Foreskin fibroblast (primary cell): ENCODE measurements at places on chromosomes 2 and 18.

DNA sequence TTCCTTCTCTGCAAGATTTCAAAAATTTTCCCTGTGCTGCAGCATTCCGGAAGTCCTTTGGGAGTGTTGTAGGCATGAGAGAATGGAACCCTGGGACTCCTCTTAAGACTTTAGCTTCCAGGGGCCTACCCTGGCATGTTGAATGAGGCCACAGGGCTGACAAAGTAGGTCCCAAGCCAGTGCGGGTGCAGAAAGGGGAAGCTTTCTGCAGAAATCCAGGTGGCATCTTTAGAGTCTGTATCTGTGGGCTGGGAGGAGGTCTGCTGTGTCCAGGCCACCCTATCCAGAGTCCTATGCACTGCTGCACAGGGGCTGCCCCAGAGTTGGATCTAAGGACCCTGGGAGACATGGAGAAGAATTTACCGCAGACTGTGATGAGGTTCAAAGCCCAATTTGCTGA lies 1.9 kb upstream of the SIX2 start:
- no peak for DNase-seq

- no peak for DNase-seq
These were observed 479.9 kb upstream of the FANCL start for GRCh38 chr2:58720770-58721697.

- DNase-seq: no peak
These were observed 49.3 kb downstream of the SP110 start for GRCh38 chr2:230170532-230170931.

GRCh38 chr2:198873503-198874471 lies 584.0 kb downstream of the SATB2 start:
- peak; percentile 56 for DNase-seq

- no peak for DNase-seq
These were observed 24.6 kb downstream of the TANC1 start for GRCh38 chr2:158993030-158993429.

DNA sequence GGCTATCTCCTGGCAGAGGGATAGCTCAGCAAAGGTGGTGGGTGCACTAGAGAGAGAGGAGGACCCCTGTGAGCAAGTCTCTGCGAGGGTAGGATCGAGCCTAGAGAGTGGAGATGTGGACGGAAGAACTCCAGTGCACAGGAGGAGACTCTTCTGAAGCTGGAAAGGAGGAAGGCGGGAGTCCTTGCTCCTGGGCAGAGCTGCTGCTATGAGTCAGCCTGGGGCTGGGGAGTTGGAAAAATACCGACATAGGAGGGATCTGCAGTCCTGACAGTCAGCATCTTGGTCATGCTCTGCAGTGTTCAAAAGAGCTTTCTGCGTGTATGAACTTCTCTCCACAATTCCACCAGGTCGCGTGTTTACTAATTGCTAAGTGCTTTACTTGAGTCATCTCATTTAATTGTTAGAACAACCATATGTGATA lies 233.8 kb downstream of the LDLRAD4 start:
- DNase-seq: peak; percentile 12

DNA sequence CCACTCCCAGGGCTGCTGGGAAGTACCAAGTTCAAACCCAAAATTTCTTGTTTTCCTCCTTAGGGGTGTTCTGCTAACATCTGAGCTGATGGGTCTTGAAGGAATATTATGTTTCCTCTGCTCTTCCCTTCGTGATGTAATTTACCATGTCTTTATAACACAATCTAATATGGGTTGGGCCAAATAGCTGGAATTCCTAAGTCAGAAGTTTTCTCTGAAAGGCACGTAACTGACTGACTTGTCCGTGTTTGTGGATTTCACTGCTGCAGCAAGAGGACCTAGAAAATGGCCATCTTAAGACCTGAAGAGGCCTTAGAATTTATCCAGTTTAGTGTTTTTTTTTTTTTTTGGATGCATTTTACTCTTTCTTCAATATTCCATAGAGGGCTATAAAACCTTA lies 256.7 kb downstream of the DCDC2C start:
- DNase-seq: no peak

- no peak for DNase-seq
These were observed 418.3 kb upstream of the SPHKAP start for GRCh38 chr2:228599781-228600180.

DNA sequence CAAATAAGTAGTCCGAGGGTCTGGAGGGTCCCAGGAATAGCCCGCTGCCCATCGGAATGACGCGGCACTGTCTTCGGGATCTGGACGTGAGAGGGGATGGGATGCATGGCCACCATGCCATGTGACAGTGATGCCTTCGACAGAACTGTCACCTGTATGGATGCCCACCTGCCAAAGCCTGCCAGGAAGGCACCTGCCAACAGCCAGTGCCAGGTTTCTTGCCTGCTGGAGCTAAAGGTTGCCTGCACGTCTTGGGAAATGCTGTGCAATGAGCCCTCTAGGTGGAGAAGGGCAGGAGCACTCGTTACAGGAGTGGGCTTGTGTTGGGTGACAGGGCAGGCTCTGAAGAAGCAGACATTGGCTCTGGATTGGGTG lies 20.5 kb downstream of the GPR35 start:
- no peak for DNase-seq

DNA sequence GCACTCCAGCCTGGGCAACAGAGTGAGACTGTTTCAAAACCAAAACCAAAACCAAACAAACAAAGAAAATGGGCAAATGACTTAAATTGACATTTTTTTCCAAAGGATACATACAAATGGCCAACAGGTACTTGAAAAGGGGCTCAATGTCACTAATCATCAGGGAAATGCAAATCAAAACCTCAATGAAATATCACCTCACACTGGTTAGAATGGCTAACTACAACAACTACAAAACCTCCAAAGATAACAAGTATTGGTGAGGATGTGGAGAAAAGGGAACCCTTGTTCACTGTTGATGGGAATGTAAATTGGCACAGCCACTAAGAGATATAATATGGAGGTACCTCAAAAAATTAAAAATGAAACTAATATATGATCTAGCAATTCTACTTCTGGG lies 213.2 kb upstream of the HS6ST1 start:
- no peak for DNase-seq

GRCh38 chr2:48852938-48853337 lies 97.4 kb upstream of the LHCGR start:
- peak; percentile 8 for DNase-seq

DNA sequence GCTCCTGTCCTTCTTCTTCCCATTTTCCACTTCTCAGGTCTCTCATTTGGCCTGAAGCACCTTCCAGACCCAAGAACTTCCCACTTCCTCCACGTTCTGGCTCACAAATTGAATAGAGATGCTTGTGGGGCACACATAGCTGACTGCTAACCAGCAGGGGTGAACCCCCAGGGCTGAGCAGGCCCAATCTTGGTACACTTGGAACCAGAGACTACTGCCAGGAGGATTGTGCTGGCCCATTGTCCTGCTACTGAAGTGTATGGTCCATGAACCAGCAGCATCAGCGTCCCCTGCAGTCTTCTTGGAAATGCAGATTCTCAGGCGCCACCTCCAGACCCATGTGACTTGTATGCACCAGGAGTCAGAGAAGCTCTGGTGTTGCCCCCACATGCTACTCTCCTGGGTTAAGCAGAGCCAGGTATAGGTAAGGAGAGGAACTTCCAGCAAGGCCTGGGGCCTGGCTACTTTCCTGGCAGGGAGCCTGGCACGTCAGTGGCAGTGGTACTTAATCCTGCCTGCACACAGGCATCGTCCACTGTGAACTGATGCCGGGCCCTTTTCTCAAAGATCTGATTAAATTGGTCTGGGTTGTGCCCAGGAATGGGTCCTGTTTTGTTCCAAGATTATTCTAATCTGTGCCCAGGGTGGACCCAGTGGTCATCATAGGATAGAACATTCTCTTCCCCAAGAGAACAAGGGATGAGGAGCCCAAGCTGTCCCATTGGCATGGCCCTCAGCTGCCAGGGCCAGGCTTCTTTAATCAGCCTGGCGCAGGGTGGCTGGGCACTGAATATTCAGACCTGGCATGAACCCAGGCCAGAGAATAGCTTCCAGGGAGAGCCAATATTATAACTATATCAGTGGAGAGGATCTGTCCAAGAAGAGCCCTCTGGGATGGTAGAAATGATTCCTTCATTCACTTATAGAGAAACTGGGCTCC lies 248.7 kb downstream of the SOX11 start:
- no peak for DNase-seq

DNA sequence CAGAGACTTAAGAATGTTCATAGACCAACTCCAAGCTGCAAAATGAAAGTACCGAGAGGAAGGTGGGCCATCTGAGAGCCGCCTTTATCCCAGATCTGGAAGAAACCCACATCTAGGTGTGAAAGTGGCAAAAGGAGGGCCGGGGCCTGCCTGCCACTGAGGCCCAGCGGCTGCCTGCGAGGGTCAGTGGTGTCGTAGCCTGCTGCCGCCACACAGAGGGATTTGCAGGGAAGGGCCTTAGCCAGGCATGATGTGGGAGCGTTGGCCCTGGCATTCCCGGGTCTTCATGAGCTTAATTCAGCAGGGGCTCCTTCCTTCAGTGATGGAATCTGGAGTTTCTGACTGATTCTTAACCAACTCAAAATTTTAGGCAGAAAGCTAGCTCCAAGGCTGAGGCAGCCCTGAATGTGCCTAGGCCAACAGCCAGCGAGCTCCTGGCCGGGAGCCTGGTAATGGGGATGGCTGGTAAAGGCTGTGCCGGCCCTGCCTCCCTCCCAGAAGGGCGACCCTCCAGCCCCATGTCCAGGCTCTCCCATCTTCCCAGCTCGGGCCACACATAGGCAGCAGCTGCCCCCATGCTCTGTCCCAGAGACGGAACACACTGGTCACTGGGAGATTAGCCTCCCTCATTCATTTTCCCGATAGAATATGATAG lies 230.1 kb downstream of the AGAP1 start:
- no peak for DNase-seq

GRCh38 chr2:105450471-105450870 lies 51.6 kb upstream of the FHL2 start:
- no peak for DNase-seq

- no peak for DNase-seq
These were observed 147.5 kb downstream of the RND3 start for GRCh38 chr2:150339951-150340350.
